NCI-H1436 (cell line): ENCODE measurements at places on chromosomes 7 and 10.

DNA sequence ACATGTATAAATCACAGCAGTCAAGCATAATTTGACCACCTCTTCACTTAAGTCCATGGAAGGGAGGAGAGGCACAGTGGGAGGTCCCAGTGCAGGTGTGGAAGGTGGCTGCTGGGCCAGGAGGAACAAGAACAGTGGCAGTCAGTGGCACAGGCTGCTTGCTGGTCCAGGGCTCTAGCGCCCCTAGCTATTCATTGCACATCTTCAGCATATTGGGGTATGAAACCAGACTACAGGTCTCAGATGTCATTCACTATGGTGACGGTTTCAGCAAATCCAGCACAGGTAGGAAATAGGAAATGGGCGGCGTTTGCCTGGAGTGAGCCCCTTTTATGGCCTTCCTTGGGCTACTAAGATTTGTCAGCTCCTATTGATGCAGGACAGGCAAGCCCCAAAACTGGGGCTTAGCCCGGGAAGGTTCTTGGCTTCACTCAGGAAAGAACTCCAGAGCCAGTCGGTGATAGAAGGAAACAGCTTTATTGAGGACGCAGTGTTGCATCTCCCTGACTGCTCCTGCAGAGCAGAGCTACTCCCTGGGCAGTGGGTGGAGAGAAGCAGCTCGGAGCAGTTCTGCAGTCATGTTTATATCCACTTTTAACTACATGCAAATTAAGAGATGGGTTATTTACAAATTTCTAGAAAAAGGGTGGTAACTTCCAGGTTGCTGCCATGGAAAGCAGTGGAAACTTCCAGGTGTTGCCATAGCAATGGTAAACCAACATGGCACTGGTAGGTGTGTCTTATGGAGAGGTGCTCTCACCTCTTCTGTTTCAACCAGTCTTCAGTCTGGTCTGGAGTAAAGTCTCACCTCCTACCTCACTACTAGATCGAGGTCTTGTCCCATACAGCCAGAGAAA is 608.8 kb downstream of the PARD3 start:
- DNase-seq: no peak

- DNase-seq: no peak
These were observed 331.0 kb downstream of the PRPF18 start for GRCh38 chr10:13917791-13918190.

DNA sequence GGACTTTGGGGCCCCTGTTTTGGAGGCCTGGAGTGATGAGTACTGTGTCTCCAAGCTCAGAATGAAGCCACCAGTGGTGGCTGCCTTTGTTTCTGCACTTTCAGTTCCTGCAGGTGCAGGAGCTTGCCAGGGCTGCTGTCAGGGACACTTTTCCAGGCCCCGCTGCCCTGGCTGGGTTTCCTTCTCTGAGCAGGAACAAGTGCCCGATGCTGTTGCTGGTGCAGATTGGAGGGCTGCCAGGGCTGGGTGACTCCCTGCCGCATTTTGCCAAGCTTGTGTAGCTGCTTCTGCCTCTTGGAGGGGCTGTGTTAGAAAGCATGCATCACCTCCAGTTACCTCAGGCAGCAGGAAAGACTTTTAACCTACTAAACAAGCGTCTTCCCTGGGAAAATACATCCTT is 211.1 kb downstream of the MGMT start:
- DNase-seq: no peak

- no peak for DNase-seq
These were observed 43.3 kb upstream of the RAPGEF5 start for GRCh38 chr7:22400150-22400814.

GRCh38 chr10:53209944-53210611 is 437.5 kb upstream of the MBL2 start:
- DNase-seq: no peak

GRCh38 chr7:82080254-82080927 is 310.5 kb upstream of the HGF start:
- no peak for DNase-seq

GRCh38 chr10:29736366-29737073 is 101.7 kb upstream of the SVIL start:
- DNase-seq: peak; percentile 45

DNA sequence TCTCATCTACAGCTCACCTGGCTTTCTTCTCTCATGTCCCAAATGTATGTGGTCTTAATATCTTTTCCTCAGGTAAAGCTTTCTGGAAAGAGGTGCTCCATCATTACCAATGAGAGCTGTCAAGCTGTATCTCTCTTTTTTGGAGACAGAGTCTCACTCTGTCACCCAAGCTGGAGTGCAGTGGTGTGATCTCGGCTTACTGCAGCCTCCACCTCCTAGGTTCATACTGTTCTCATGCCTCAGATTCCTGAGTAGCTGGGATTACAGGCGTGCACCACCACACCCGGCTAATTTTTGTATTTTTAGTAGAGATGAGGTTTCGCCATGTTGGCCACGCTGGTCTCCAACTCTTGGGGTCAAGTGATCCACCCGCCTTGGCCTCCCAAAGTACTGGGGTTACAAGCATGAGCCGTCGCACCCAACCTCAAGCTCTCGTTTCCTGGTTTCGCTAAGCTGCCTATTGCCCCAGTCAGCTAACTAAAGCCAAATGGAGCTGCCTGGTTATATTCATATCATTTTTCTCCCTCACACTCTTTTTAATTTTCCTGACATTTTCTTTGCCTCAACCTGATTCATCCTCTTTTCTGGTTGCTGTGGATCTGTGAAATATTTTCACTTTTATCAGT is 60.5 kb downstream of the SUFU start:
- no peak for DNase-seq

GRCh38 chr7:71625545-71625944 is 493.6 kb downstream of the GALNT17 start:
- DNase-seq: no peak

DNA sequence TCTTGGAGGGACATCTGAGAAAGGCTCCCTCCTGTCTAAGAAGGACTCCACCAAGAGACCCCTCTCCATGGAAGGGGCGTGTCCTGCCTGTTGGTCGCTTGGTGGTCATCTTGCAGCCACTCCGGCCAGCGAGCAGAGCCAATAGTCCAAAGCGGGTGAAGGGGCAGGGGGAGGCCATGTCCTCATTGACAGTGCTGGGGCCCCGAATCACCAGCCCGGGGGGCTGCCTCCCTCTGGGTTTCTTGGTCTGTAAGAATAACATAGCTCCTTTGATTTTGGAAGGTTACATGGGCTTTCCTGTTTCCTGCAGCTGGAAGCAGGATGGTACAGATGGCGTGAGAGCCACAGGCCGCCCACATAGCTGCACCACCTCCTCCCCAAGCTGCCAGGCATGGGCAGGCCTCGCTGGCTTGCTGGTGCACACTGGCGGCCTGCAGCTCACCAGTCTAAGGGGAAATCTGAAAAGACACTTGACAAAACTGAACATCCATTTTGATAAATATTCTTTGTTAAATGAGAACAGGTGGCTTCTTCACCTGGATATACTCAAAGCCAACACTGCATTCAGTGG is 105.8 kb downstream of the ARHGAP22 start:
- DNase-seq: no peak

DNA sequence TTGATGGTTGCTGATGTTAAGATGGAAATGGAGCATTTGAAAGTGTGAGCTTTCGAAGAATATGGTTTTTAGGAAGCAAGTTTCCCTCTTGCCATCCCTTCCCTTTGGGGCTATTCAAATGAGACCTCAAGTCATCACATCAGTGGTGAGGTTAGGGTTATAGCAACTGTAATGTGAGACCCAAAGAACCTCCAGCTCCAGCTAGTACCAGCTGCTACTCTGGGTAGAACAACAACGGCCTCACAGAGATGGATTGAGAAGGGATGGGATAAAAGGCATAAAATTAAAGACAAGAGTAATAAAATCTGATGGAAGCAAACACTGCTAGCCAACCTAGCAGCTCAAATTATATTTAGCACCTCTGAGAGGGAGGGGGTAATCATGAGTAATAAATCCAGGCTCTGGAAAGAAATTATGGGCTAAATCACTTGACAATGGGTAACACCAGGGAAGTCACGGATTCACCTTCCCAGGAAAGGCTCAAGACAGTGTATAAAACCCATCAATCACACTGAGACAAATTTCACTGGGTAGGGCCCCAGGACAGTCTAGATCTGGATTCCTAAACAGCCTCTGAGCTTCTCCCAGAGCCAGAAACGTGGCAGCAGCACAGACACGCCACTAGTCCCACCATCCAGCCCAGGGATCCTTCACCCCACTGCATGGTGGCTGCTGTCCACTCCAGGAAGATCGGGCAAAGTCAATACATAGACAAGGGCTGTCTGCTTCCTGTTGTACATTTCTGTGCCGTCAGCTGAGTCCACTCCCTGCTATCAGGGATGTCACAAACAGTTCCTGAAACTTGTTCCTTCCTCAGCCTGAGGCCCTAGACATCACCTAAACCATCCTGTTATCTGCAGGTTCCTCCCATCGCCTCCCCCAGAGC is 151.1 kb downstream of the GFRA1 start:
- no peak for DNase-seq

DNA sequence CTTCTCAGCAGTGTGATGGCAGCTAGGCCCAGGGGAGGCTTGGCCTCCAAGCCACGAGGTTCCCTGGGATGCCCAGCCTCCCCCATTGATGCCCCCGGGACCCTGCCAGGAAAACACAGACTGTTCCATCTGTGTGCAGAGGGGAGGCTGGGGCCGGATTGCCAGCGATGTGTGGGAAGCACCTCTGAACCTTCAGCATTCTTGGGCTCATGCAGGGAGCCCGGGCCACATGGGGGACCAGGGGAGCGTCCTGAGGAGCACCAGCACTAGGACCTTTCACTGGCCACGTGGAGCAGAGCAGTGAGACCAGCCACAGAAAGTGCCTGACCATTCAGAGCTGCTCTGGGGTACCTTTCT is 2.6 kb downstream of the IMPDH1 start:
- DNase-seq: no peak

- no peak for DNase-seq
These were observed 11.5 kb downstream of the OR6B1 start for GRCh38 chr7:144011458-144012230.

GRCh38 chr10:130935897-130936550 is 375.5 kb downstream of the TCERG1L start:
- no peak for DNase-seq

DNA sequence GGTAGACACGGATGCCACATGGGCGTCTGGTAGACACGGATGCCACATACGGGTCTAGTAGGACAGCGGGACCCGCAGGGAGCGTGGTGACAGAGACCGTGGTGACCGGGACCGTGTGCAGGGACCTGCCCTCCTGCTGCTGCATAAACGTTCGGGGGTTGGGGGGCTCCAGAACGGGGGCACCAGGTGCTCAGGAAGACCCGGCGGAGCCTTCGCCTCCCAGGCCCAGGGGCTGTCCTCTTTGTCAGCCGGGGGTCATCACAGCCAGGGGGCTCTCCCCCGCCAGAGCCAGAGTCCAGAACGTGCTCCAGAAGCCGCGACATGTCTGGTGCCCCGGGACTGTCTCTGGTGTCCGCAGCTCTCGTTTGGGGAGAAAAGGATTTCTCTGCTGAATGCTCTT is 69.2 kb upstream of the ADGRA1 start:
- DNase-seq: no peak

DNA sequence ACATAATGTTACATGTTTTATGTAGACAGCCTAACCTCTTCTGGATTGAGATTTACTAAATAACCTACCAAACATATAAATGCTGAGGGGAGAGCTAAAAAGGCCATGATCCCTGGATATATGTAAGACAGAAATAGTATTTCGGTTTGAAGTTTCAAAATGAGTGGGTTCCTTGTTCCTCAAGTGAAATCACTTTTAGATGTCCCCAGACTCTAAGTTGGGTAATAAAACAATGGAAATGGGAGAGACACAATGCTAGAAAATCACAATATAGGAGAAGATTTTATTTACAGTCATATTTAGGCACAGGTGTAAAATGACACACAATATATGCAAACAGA is 56.5 kb downstream of the SHTN1 start:
- no peak for DNase-seq

- DNase-seq: no peak
These were observed 1.0 kb upstream of the NPFFR1 start for GRCh38 chr10:70284542-70285475.

- DNase-seq: no peak
These were observed 76.4 kb upstream of the LRRC17 start for GRCh38 chr7:102836191-102836919.

DNA sequence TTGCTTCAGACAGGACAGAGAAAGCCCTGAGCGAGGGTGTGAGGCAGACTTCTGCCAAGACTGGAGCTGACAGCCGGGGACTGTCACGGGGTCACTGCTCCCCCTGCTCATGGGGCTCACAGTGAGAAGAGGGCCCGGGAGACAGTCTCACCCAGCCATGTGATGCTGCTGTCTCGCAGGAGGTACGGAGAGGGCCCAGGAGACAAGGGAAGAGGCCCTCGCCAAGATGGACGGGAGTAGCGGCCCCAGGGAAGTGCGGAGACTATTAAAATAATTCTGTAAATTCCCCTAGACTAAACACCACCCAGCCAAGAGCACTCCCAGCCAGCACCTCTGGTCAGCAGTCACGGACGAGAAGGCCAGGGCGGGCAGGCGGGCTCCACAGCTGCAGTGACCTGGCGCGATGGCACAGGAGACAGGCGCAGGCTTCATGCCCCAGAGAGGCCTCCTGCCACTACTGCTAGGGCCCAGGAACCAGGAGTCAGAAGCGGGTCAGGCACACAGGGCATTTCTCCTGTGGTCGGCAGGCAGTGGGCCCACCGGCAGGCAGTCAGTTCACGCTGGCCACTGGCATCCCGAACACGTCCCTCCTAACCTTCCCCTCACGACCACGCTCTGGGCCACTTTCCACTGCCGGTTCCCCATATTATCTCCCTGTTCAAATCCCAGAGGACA is 24.1 kb downstream of the WDR86 start:
- DNase-seq: no peak

DNA sequence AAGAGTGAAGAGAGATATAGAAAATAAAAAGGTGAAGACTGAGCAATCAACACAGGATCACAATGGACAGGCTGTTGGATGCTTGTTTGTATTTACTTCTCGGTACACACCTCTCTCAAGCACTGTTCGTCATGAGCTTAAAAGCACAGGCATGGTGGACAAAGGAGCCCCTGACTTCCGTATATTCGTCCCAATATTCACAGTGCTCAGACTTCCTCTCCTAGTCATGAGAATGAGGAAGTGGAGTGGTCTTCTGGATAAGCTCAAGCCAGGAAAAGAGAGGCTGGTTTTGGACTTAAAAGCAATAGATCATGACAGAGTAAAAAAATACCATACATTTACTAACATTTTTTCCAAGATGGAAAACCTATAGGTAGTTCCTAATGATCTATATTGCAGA is 172.5 kb downstream of the SORCS1 start:
- DNase-seq: no peak

- DNase-seq: no peak
These were observed 1.2 kb downstream of the CLDN3 start for GRCh38 chr7:73768641-73769480.

GRCh38 chr7:150668472-150668911 is 17.0 kb upstream of the GIMAP2 start:
- DNase-seq: no peak

- DNase-seq: no peak
These were observed 736.0 kb upstream of the AUTS2 start for GRCh38 chr7:68862261-68862660.

- no peak for DNase-seq
These were observed 506 bp upstream of the FAM170B start for GRCh38 chr10:49134327-49134726.

GRCh38 chr7:29606287-29606721 is 42.7 kb downstream of the PRR15 start:
- DNase-seq: no peak
